ENCODE measurements at places on chromosomes 1 and 21.
A peak's percentile ranks its signal among the peaks of the same experiment; 100 is the strongest.

DNA sequence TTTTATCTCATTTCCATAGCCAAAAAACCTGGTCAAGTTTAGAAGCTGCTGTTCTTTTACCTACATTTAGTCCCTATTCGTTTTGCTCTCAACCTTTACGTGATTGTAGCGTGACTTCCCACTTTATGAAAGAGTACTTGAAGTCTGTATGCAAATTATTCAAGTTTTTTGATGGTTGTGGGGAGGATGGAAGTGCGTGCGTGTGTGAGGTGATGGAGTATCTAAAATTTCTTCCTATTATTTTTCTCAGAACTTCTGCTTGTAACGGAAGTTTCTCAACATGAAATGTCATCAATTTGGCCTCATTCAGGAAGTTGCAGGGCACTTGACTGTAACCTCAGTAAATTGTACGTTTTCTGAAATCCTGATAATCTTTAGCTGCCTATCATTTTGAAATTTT, 64.0 kb downstream of the SAMSN1 start:
- DNase-seq: no peak

DNA sequence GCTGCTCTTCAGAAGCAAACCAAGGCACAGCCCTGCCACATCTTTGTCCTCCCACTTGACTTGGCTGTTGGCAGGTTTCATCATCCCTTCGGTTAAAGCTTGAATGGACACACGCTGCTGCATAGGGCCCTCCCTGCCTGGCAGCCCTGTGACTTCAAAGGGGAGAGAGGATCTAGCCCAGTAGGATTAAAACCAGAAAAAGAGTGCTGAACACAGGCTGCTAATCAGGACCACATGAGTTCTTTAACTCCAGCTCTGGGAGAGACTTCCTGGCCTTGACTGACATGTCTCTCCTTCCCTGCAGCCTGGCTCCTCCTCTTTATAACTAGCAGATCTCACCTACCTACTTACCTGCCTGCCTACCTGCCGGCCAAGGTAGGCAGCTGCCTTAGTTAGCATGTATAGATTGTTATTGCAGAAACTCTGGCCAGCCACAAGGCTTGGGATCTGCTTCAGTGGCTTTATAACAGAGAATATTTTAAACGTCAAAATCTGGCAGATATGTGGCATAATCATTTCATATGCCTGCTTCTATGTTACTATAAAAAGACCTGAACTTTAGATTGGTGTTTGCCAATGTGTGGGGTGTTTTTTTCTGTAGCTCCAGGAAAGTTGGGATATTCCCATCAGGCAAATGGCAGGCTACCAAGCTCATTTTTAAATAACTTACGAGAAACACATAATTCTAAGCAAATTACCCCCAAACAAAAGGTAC, 49.4 kb downstream of the ERG start:
- peak; percentile 34 for DNase-seq

DNA sequence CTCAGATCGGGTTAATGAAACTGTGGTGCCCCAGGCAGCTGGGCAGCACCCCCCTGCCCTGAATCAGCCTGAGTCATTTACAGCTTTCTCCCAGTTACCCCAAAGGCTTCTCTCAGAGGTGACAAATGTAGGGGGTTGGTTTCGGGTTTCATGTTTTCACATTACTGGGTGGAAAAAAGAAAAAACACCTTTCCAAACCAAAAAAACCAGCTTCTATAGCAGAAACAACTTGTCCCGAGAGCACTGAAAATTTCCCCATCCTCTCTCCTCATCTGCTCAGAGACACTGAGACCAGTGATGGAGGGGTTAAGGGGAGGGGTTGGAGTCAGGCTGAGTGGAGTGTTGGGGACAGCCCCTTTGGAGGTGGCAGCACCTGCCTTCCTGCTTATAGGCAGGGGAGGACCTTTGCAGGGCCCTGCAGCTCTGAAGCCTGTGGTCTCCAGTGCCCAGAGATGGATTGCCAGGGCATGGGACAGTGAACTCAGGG, 15.6 kb downstream of the UTP11 start:
- no peak for DNase-seq

DNA sequence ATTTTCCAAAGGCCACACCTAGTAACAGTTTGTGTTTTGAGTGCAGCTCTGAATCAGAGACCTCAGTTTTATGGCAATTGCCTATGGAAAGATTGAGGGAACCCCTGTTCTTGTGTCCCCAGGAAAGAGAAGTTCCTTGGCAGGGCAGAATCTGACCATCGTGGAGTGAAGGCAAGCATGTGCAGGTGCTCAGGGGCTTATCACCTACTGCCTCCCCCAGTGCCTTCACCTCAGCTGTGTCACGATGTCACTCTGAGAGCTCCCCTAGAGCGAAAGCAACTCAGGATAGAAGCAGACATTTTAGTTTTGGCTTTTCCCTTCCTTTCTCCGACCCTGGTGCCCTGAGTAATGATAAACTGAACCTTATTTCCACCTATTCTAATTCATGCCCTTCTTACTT, 1.8 kb upstream of the SPRR1A start:
- no peak for DNase-seq

- DNase-seq: no peak
These were observed 28.1 kb upstream of the ACBD6 start for GRCh38 chr1:180530501-180530900.

- DNase-seq: peak; percentile 97
These were observed 12.3 kb downstream of the COLGALT2 start for GRCh38 chr1:184025242-184025675.

- DNase-seq: no peak
These were observed 1.3 kb downstream of the LSM10 start for GRCh38 chr1:36396359-36396758.

DNA sequence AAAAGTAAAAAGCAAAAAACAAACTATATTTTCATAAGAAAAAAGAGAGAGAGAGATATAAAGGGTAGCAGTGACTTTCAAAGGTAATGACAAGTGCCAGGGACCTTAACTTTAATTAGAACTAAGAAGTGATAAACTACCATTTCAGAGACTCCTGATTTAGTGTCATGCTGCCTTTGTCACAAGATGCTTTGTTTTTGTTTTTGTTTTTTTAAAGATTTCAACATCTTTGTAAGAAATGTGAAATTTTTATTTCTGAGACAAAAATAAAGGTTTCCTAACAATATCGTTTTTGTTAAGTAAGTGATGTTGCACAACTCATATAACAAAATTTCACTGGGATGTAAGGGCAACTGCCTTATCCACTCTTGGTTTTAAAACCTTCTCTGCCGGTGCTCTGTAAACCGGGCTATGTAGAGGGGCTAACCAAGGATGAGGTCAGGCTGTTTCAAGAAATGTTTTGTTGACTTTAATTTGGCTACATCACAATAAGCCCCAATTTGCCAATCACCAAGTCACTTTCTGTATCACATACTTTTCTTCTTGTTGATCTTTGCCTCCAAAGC, 35.2 kb upstream of the SYT2 start:
- no peak for DNase-seq

DNA sequence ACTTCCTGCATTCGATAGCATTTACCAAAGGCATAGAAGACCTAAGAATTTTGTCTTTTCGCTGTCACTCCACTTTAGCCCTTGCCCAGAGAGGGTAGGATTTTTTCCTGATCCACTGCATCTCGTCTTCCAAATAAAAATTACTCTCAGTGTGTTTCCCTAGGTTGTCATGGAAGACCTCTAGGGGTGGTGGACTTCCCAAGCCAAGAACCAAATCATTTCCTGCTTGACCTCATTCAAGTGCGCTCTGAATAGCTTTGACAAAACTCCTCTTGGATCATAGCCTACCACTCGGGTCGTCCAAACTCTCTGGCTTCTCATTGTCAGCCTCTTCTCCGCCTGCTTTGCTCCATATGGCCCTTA, 431 bp upstream of the C1orf52 start:
- no peak for DNase-seq

- no peak for DNase-seq
These were observed 94.4 kb downstream of the COLGALT2 start for GRCh38 chr1:183942933-183943693.

GRCh38 chr1:24591781-24592180, 35.9 kb downstream of the NCMAP start:
- DNase-seq: no peak

GRCh38 chr1:171716616-171717015, 25.2 kb downstream of the VAMP4 start:
- DNase-seq: no peak

DNA sequence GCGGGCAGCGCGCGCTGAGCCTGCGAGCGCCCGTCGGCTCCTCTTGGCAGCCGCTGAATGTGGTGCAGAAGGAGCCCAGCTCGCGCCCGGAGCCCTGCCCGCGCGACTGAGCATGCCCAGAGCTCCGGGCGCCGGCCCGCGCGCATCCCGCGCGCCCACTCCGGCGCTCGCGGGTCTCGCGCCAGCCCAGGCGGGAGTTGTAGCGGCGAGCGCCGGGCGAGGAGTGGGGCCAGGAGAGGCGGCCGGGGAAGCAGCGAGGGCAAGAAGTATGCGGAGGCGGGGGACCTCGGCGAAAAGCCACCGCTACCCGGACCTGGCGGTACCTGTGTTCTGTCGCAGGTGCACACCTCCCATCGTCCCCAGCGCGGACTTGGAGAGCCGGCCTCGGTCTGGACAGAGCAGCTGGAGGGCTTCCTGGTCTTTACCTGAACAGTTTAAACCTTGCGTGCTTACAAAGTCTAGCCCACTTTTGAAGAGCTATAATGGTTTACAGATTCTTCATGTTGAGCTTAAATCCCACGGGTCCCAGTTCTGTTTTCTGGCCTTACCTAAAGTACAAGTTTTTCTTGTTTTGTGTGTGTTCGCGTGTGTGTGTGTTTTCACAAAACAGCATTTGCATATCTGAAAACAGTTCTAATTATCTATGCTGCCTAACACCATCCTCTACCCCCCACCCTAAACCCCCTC, at the start of gene DDAH1:
TSS of gene DDAH1 (minus strand) at position 61 of the 687 bp plus-strand sequence. CDS start 114 bp downstream, outside the sequence.
- peak; percentile 92 for DNase-seq

DNA sequence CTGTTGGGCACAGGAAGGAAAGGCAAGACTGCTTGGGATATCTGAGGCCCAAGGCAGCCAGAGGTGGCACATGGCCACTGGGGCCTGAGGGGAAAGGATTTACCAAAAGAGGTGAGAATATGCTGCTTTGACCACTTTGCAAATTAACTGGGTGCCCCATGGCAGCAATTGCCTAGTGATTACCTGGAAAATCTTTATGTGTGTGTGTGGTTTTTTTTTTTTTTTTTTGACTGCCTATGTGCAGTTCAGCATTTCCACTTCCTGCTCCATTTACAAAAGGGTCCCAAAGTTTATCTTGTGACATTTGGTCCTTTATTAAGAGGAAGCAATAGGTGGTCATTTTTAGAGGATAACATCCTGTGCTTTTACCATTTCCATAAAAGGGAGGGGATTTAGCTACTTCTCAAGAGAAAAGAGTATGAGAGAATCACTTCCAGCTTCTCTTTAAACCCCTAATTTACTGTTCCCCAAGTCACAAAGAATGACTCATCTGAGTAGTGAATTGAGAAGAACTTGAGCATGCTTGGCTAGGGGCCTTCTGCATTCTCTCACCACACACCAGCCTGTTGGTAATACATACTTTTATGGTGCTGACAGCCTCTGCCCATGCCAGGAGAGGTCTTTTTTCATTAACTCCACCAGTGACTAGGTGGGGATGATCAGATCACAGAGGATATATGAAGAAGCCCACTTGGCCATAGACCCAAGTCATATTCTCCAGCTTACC, 52.1 kb downstream of the SYDE2 start:
- DNase-seq: no peak

- peak; percentile 89 for DNase-seq
These were observed 36.4 kb upstream of the HHAT start for GRCh38 chr1:210292231-210292871.

GRCh38 chr1:245772325-245772724, 617.5 kb downstream of the KIF26B start:
- DNase-seq: no peak

DNA sequence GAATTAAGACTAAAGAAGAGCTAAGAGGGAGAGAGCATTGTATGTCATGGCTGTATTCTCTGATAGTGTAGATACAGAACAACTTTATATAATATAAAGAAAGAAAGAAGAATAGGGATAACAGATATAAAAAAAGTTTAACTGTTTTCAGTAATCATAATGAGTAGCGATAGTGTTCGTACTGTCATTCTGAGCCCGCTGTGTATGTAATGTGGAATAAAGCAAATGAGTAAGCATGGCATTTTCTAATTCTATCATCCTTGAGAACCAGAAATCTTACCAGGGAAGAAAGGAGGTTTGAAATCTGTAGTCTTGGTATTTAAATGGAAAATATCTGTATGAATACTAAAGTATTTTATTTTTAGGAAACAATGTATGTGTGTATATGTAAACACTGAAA, 46.7 kb upstream of the SSX2IP start:
- DNase-seq: no peak

DNA sequence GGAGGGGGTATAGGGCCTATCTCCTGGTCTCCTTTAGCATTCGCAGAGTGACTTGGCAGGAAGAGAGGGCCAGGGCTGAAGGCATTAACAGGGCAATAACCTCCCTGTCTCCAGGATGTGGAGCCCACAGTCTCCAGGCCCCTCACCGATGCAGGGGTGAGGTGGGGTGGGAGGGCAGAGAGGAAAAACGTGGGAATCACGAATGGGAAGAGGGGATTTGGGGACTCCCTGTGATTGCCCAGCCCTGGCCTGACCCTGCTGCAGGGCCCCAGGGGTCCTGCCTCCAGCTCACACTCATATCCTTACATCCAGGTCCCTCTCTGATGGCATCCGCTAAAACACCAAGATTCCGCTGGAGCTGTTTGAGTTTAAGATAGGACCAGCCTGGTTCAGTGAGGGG, 14.6 kb downstream of the TFAP2E start:
- no peak for DNase-seq

DNA sequence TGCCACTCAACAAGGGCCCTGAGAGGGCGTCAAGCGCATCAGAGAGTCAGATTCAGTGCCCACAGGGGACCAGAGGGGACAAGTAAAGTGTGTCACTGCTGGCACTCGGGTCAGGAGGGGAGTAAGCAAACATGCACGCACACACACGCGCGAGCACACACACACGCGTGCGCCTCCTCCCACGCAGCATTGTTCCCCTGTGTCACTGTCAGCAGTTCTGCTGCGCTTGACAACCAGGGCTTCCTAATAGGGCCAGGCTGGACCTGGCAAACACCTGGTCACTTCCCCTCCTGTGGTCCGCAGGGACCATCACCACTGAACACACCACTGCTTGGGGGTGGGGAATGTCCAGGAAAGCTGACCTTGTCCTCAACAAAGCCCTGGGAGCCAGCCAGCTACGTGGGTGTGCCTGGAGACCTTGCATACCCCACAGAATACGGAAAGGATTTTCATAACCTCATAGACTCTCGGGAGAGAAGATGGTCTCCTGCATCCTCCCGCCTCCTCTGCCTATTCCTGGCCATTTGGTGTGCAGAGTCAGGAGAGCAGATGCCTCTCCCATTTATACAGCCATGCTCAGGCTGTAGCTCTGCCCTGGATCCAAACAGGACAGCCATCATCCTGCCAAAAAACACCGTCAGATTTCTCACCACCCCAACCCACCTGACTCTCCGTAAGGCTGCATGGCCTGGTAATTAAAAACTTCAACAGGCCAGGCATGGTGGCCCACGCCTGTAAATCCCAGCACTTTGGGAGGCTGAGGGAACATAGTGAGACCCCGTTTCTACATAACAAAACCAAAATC, 73.2 kb downstream of the SSBP3 start:
- no peak for DNase-seq
